ENCODE measurements at places on chromosomes 2 and 18. TPM values are rescaled to one million over a fixed set of nuclear protein-coding genes. Genes with fewer than 3 reads are reported as not detected.
A peak's percentile ranks its signal among the peaks of the same experiment; 100 is the strongest.

- H3K27me3 ChIP-seq, result no peaks in the 10 kb centered on the region
- H3K4me3 ChIP-seq, result no peak overlapping the region
Measured at GRCh38 chr2:69817729-69818501, 11.5 kb upstream of the GMCL1 start.

- peak overlapping the region; percentile 78 for H3K4me3 ChIP-seq
- no peaks in the 10 kb centered on the region for H3K27me3 ChIP-seq
- H3K4me1 ChIP-seq, result peaks cover 19% of the 10 kb centered on the region
Measured at GRCh38 chr2:55048508-55049042, 1.7 kb downstream of the RTN4 start.

- H3K36me3 ChIP-seq, result peaks cover 4% of the 10 kb centered on the region
- no peak overlapping the region for H3K27ac ChIP-seq
- no peak overlapping the region for H3K4me3 ChIP-seq
Measured at GRCh38 chr18:79166702-79167101, 97.5 kb downstream of the ATP9B start.

DNA sequence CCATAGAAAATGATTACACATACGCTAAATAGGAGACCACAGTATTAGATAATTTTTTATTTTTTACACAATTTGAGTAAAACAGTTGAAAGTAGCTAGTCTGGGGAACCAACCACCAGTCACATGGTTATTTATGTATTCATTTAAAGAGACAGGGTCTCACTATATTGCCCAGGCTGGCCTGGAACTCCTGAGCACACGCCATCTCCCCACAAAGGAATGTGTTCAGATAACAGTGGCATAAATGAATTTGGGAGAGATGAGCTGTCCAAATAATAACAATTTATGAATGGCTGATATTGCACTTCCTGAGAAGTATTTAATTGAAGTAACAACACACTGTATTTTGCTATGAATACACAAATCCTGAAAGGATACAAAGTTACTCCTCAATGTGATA lies 39.7 kb downstream of the KIDINS220 start:
- H3K27ac ChIP-seq, result peak overlapping the region; percentile 64
- no peak overlapping the region for H3K4me3 ChIP-seq
- peak; percentile 29 for DNase-seq
- peaks cover 41% of the 10 kb centered on the region for H3K4me1 ChIP-seq
- H3K36me3 ChIP-seq, result peaks cover 9% of the 10 kb centered on the region

GRCh38 chr2:195343942-195344530 lies 313.0 kb upstream of the SLC39A10 start:
- H3K27me3 ChIP-seq, result no peaks in the 10 kb centered on the region
- no peak overlapping the region for H3K4me3 ChIP-seq
- no peaks in the 10 kb centered on the region for H3K36me3 ChIP-seq

- H3K36me3 ChIP-seq, result no peaks in the 10 kb centered on the region
- no peak overlapping the region for H3K27ac ChIP-seq
- no peak for DNase-seq
- H3K4me1 ChIP-seq, result no peaks in the 10 kb centered on the region
- no peaks in the 10 kb centered on the region for H3K27me3 ChIP-seq
- H3K4me3 ChIP-seq, result no peak overlapping the region
Measured at GRCh38 chr2:164967781-164968228, 12.5 kb upstream of the SLC38A11 start.

- no peaks in the 10 kb centered on the region for H3K36me3 ChIP-seq
- H3K27ac ChIP-seq, result no peak overlapping the region
- H3K4me1 ChIP-seq, result no peaks in the 10 kb centered on the region
- no peak for DNase-seq
- H3K27me3 ChIP-seq, result no peaks in the 10 kb centered on the region
Measured at GRCh38 chr18:77121523-77121922, 11.1 kb downstream of the MBP start.

GRCh38 chr2:211881449-211881848 lies 657.2 kb downstream of the ERBB4 start:
- H3K4me3 ChIP-seq, result no peak overlapping the region
- no peak for DNase-seq
- no peak overlapping the region for H3K27ac ChIP-seq

DNA sequence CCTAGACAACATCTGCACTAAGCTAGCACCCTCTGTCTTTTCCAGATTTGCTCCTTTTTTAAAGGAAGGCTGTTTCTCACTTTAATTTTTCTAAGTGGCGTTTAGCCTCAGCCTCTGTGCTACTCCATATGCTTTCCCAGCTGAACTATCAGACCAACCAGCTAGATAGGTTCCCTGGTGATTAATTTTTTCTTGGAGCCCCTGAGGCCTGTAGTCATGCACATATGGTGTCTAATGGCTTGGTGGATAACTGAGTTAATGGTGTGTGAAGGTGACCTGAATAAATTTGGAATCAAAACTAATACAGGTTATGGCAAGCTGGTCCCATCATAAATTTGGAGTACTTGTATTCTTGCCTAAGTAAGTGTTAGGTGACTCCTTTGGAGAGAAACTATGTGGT lies 135.5 kb downstream of the MGAT5 start:
- H3K36me3 ChIP-seq, result no peaks in the 10 kb centered on the region
- H3K27ac ChIP-seq, result no peak overlapping the region
- no peak overlapping the region for H3K4me3 ChIP-seq
- DNase-seq, result no peak
- no peaks in the 10 kb centered on the region for H3K4me1 ChIP-seq

DNA sequence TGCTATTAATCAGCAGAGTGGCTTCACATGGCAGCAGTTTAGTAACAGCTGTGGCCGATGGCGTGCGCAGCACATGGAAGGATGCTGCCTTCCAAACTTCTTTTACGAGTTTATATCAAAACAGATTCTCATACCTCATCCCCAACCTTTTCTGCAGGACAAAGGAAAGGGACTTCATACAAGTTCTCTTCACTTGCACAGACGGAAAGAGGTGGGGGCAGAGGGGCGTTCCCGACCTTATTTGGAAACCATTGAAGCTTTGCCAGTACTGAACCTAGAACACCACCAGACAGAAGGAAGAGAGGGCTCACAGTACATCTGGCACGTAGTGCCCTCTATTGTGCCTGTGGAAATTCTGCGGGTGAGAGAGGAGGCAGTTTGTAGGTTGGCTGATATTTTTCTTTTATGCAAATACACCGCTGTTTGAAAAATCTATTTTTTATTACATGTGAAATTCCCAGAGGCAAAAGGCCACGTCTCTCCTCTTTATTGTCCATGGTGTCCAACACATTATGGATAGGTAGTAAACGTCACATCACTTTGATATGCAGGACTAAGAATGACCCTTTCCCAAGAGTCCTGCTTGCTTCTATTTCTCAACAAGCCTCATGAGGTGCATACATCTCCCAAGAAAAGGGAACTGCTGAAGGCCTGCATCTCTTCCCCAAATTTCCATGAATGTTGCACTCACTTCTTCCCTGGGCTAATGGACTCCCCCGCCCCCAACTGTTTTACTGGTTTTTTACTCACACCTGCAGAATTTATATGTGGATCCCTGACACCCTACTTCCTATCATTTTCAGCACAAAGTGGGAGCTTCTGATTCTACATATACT lies 31.3 kb downstream of the COLEC12 start:
- H3K36me3 ChIP-seq, result no peaks in the 10 kb centered on the region
- peaks cover 31% of the 10 kb centered on the region for H3K4me1 ChIP-seq
- no peaks in the 10 kb centered on the region for H3K27me3 ChIP-seq
- no peak overlapping the region for H3K27ac ChIP-seq
- no peak for DNase-seq
- H3K4me3 ChIP-seq, result no peak overlapping the region

DNA sequence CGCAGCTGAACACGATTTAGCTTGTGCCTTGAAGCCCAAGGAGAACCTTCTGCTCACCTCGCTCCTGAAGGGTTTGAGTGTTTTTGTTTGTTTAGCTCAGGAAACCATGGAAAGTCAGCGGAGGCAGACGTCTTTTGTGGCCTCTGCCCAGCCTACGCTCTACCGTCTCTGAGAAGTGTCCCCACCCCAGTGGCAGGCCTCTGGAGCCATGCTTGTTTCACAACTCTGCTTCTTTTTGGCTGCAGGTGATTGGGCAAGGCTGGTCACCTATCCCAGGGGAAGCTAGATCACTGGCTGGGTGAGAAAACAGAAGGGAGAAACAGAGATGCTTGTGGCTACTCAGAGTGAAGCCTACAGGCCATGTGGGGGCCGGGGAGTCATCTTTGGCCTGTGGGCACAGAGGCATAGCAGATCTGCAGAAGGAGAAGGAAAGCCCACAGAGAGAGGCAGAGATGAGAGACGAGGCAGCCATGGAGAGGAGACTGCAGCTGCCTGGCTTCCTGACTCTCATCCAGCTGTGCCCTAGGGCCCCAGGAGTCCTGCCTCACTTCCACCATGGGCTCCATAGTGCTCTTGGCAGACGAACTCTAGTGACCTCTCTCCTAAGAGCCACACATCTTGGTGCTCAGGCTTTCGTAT lies 50.1 kb downstream of the CIB4 start:
- no peak for DNase-seq
- H3K4me1 ChIP-seq, result peaks cover 4% of the 10 kb centered on the region
- H3K36me3 ChIP-seq, result no peaks in the 10 kb centered on the region
- H3K4me3 ChIP-seq, result no peak overlapping the region

GRCh38 chr18:55380589-55380988 lies 207.4 kb downstream of the TCF4 start:
- H3K27ac ChIP-seq, result no peak overlapping the region
- no peak overlapping the region for H3K4me3 ChIP-seq
- no peaks in the 10 kb centered on the region for H3K4me1 ChIP-seq
- H3K27me3 ChIP-seq, result no peaks in the 10 kb centered on the region
- no peaks in the 10 kb centered on the region for H3K36me3 ChIP-seq

DNA sequence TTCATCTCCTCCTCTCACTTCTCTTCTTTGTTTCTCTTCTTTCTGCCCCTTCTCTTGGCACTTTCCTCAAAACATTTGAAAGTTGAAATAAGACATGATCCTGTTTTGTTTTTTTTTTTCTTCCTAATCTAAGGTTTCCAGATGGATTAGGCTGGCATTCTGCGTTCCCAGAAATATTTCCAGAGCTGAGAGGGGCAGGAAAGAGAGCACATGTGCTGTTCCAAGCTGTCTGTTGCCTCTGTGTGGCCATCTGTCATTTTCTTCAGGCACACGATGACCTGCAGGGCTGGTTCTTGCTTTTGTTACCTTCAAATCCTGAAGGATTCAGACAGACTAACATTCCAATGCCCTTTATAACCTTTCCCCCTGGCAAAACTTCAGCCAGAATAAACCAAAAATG lies 142.9 kb downstream of the RNF144A start:
- H3K36me3 ChIP-seq, result no peaks in the 10 kb centered on the region
- no peak overlapping the region for H3K27ac ChIP-seq
- no peaks in the 10 kb centered on the region for H3K27me3 ChIP-seq
- DNase-seq, result no peak

- no peaks in the 10 kb centered on the region for H3K27me3 ChIP-seq
- H3K36me3 ChIP-seq, result no peaks in the 10 kb centered on the region
- peak overlapping the region; percentile 11 for H3K27ac ChIP-seq
- H3K4me1 ChIP-seq, result peaks cover 34% of the 10 kb centered on the region
Measured at GRCh38 chr2:42041377-42042127, 6.3 kb upstream of the PKDCC start.

DNA sequence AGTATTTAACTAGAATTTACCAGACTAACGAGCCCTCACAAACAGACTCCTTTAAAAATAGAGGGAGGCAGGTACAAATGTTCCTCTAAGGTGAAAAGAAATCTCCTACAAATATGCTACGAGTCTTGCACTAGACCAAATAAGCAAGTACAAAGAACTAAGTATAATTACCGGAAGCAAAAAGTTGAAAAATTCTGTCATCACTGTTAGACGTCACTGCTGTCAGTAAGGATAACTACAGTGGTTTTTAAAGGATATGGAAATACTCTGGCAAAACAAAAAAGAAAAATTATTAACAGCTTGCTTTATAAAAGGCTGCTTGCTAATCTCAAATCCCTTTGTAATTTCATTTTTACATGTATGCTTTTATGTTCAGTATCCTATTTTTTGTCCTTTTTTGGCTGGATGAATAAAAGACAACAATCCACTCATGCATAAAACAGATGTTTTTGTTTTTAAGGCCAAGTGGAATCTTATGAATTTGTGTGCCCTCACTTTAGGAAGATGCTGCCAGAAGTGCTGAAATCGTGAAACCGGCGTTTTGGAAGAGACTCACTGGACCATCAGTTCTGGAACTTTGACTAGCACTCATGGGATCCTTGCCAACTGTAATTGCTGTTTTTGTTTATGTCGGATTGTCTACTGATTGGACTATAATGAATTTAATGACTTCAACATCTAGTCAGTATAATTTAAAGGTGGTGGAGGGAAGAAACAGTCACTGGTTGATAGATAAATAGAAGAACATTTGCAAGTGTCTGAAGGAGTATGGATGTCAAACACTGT lies 6.7 kb downstream of the ZNF521 start:
- H3K36me3 ChIP-seq, result no peaks in the 10 kb centered on the region
- H3K27ac ChIP-seq, result no peak overlapping the region
- DNase-seq, result no peak
- no peak overlapping the region for H3K4me3 ChIP-seq

DNA sequence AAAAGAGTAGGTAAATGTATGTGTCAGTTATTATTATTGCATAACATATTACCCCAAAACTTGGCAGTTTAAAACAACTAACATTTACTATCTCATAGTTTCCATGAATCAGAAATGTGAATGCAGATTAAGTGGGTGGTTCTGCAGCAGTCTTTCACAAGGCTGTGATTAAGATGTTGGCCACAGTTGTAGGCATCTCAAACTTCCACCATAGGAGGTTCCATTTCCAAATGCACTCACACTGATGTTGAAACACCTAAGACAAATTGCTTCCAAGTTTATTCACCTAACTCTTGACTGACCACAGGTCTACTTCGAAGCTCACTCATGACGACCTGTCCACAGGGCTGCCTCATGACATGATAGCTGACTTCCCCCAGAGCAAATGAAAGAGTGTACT lies 360.8 kb downstream of the GRB14 start:
- no peak overlapping the region for H3K4me3 ChIP-seq
- H3K27ac ChIP-seq, result no peak overlapping the region
- no peaks in the 10 kb centered on the region for H3K27me3 ChIP-seq
- peak; percentile 1 for DNase-seq

The GPR35 gene
- total RNA-seq, result 5.1 TPM

The DPYSL5 gene
- 4.5 TPM for total RNA-seq

The IMPACT gene
- 15.6 TPM for total RNA-seq

The STARD6 gene
- not detected for total RNA-seq

The EHBP1 gene
- total RNA-seq, result 30.8 TPM

The BOK gene
- total RNA-seq, result 47.5 TPM

The ATP5F1A gene
- 1,633 TPM for total RNA-seq

The DOK6 gene
- total RNA-seq, result 13.9 TPM

The CROCC2 gene
- total RNA-seq, result not detected

The GAD1 gene
- total RNA-seq, result 0.12 TPM

The RFX8 gene
- not detected for total RNA-seq

The SPAG16 gene
- total RNA-seq, result 32.1 TPM

The GTF2A1L gene
- 1.9 TPM for total RNA-seq

All from cardiac muscle cell (in vitro differentiated cells and primary cell).